WTC11 (cell line): ENCODE measurements at places on chromosomes 13 and 19.

GRCh38 chr13:41383386-41383785 is 72.3 kb downstream of the NAA16 start:
- no peak overlapping the region for H3K4me3 ChIP-seq
- no peak for DNase-seq
- no peaks in the 10 kb centered on the region for H3K36me3 ChIP-seq
- no peaks in the 10 kb centered on the region for H3K27me3 ChIP-seq

DNA sequence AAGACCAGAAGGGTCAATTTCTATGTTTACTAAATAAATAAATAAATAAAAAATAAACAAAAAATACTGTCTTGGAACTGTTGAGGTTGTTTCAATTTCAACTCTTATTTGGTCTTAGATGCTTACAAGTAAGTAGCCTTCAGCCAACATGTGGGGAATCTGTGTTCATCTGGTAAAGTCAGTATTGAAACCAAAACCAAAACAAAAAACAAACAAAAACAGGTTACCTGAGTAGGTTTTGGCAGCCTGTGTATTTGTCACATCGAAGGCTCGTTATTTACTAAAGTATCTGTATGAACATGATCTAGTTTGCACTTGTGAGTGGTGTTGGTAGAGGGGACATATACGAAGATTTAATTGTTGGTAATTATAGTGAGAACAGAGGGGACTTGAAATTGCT is 471.5 kb downstream of the SLITRK5 start:
- peaks cover 7% of the 10 kb centered on the region; the same call in 1 of the 2 replicates for H3K36me3 ChIP-seq
- no peak overlapping the region for H3K27ac ChIP-seq
- no peaks in the 10 kb centered on the region; the same call in 1 of the 2 replicates for H3K27me3 ChIP-seq
- no peak overlapping the region for H3K4me3 ChIP-seq
- no peak for DNase-seq

DNA sequence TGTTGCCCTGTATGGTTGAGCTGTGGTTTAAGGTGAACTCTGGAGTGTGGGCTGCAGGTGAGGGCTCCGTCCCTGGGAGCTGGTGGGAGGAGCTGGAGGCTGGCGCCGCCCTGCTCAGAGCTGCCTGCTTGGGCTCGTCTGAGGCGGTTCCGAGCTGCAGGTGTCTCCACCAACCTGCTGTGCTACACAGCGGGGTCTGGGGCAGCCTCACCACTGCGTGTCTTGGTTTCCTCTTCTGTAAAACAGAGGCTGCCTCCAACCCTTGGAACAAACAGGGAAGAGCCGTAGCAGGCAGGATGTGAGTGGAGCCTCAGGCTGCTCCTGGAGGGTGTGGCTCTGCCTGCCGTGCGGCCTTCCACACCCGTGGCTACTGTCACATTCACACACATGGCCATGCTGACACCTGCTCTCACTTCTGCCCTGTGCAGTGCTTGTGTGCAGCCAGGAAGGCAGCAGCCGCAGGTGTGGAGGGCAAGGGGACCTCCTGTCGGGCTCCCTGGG is 21.4 kb downstream of the NAXD start:
- H3K4me1 ChIP-seq = no peaks in the 10 kb centered on the region
- no peak for DNase-seq
- H3K4me3 ChIP-seq = no peak overlapping the region
- peak overlapping the region; percentile 65; the same call in 1 of the 2 replicates for H3K27ac ChIP-seq
- H3K36me3 ChIP-seq = peaks cover 53% of the 10 kb centered on the region

GRCh38 chr19:18742324-18742723 is 48.8 kb downstream of the COMP start:
- no peak overlapping the region for H3K4me3 ChIP-seq
- no peak overlapping the region for H3K27ac ChIP-seq
- no peaks in the 10 kb centered on the region for H3K36me3 ChIP-seq

DNA sequence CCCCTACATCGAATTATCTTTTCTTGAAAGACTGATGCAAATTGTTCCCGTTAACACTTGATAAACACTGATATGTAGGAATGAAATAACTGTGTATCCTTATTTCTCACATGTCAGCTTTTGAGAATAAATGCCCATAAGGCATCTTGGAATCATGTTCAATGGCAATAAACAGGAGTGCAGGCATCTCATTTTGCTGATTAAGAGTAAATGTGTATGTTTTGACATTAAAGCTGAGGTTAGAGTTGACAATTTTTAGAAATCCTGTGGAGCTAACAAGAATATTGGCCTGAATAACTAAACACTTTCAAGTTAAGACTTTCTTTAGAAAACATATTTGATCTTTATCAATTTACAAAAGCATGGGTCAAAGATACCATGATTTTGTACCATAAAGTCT is 646.2 kb upstream of the MIR17HG start:
- H3K4me3 ChIP-seq = no peak overlapping the region
- no peaks in the 10 kb centered on the region for H3K4me1 ChIP-seq
- H3K27ac ChIP-seq = no peak overlapping the region
- H3K27me3 ChIP-seq = no peaks in the 10 kb centered on the region
